ENCODE measurements at places on chromosomes 5 and 9. TPM values are rescaled to one million over a fixed set of nuclear protein-coding genes. Genes with fewer than 3 reads are reported as not detected.

The FOXD4L4 gene
- 0.26 TPM for total RNA-seq

The SUSD3 gene
- 4.6 TPM for total RNA-seq

The WDR41 gene
- total RNA-seq = 125 TPM

The AGXT2 gene
- total RNA-seq = not detected

The WNT8A gene
- total RNA-seq = not detected

The GRIA1 gene
- 1.8 TPM for total RNA-seq

The SLC6A19 gene
- not detected for total RNA-seq

The KIF20A gene
- total RNA-seq = 23.8 TPM

The SNX18 gene
- total RNA-seq = 109 TPM

The ADRA1B gene
- 0.26 TPM for total RNA-seq

The ADRB2 gene
- 4.5 TPM for total RNA-seq

The GABRA1 gene
- total RNA-seq = not detected

The OBP2B gene
- not detected for total RNA-seq

The VLDLR gene
- total RNA-seq = 26.3 TPM

The RMRP gene
- total RNA-seq = 162,287 TPM
